ENCODE measurements at places on chromosomes 11 and 22.

DNA sequence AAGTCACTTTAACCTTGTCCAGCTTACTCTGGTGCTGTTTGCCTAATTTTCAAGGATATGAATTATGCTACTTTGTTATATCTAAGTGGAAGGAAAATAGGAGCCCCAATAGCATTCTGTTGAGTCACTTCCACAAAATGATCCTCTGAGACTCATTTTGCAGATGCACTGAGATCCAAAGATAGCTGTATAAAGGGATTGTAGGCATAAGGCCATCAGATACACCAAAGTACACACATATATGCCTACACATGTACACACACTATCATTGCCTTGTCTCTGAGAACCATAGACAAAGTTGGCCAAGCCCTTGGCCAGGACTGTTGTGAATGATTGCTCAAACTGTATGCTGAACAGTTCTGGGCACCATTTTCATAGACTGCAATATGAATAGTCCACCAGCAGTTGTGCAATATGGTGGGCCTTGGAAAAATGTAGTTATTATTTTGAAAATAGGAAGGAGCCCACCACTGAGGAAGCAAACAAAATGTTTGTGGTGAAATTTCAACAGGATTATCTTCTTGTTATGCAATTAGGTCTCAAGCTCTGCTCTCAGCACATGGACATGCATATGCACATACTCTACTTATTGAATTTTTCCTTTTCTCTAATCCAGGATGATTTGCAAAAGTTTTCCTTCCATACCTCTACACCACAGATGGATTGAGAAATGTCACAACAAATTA lies 186.0 kb upstream of the CTSC start:
- DNase-seq: no peak

DNA sequence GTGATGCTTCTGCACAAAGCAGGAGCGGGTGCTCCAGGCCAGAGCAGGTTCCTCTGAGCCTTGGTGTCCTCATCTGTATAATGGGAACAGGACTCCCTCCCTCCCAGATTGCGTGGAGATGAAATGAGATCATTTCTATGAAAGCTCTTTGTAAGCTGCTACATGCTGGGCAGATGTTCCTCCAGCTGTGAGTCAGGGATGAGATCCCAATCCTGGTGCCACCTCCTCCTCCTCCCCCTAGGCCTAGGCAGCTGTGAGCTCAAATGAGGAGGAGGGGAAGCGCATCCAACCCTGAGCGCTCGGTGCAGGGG lies 7.0 kb upstream of the CABP2 start:
- DNase-seq: no peak

- DNase-seq: no peak
Observed at GRCh38 chr11:123253911-123254310, 58.9 kb upstream of the CLMP start.

- DNase-seq: no peak
Observed at GRCh38 chr11:95359756-95360155, 128.8 kb upstream of the SESN3 start.

DNA sequence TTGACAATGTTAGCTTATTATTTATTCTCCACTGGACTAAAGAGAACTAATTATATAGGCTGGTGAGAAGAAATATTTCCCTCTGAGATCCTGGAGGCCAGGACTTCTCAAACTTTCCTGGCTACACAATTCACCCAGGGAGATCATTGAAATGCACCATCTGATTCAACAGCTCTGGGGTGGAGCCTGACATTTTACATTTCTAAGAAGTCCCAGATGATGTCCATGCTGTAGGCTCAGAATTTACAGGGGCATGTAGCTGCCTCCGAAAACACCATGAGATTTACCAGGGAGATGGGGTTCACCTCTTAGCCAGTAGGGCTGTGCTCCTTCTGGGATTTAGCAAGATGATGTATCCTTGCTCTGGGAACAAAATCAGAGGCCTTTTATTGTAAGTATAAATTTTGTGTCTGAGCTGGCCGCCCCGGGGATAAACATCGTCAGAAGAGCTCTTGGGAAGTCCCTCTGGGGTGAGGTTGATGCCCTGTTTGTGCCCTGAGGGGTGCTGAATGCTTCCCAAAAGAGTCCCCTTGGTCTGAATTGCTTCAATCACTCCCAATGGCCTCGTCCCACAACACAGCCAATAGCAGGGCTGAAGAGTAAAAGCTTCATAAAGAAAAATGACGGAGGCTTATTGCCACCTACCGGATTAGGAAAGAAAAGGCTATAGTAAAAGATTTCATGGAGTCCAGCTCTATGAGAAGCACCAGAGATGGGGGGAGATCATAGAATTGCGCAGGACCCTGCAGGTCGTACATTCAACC lies 33.4 kb upstream of the API5 start:
- no peak for DNase-seq

DNA sequence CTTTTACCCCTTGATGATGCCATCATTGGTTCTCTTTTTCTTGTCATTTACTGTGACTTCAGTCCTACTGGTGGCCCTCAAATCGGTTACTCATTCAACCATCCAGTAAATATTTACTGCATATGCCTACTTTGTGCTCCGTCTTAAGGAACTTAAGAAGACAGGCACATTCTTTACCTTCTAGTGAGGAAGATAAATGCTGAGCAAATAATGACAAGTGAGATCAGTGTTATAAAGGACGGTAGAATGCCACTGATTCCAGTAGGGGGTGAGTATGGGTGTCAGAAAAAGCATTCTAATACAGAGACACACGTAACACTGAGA lies 1.6 kb downstream of the ANKRD42 start:
- no peak for DNase-seq

DNA sequence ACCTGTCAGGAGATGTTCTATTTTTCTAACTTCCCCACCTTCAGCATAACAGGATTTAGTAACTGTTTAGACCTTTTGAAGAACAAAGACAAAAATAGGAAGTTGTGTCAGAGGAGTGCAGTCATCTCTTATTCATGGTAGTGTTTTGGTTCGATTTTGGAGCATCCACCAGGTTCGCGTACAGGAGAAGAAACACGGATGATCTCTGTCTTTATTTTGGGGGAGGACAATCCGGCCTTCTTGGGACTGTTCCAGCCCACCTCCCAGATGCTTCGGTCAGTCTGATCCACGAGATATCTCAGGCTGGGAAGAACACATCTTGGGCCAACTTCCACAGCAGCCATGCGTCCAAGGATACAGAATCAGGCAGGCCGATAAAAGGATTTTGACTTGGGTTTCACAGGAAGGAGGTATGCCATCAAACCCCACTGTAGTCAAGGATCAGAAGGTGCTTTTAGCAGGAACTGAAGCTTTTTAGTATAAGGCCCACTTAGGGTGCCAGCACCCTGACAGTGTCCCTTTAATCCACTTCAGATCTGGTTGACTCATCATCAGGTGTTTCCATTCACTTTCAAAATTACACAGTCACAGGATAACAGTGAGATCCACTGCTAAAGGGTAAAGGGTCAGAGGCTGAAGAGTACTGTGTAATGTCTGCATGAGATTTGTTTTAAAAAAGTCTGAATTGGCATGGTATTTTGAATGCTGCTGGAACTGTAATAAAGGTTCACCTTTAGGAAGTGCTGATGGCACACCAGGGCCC lies 16.5 kb downstream of the PATZ1 start:
- DNase-seq: no peak

DNA sequence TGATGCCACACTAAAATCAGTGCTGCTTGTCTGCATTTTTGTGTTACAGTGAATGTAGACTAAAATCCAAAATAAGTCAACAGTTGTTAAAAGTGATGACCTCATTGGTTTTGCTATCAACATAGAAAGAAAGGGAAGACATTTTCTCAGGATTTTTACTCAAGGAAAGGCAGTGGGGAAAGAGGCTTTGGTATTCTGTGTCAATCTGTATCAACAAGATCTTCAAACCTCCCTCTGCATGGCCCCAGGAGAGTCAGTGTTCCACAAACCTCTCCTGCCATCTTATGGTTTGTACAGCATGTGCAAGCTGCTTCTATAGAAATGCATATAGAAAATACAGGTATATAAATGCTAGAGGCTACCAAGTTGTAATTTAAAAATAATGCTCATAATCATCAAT lies 13.8 kb upstream of the OR51M1 start:
- no peak for DNase-seq

- no peak for DNase-seq
Observed at GRCh38 chr11:35862666-35863065, 81.2 kb upstream of the LDLRAD3 start.

DNA sequence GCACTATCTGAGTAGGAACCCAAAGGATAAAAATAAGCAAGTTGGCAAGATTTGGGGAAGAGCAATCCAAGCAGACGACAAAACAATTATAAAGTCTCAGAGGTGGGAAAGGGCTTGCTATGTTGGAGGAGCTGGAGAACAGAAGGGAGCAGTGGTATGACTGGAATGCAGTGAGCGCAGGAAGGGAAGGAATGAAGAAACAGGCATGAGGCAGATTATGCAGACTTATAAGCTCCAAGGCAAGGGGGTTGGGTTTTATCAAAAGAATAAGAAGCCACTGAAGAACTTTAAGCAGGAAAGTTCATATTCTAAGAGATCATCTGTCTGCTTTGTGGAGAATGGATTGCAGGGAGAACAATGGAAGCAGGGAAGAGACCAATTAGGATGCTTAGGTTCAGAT lies 31.7 kb downstream of the PGM2L1 start:
- DNase-seq: no peak

DNA sequence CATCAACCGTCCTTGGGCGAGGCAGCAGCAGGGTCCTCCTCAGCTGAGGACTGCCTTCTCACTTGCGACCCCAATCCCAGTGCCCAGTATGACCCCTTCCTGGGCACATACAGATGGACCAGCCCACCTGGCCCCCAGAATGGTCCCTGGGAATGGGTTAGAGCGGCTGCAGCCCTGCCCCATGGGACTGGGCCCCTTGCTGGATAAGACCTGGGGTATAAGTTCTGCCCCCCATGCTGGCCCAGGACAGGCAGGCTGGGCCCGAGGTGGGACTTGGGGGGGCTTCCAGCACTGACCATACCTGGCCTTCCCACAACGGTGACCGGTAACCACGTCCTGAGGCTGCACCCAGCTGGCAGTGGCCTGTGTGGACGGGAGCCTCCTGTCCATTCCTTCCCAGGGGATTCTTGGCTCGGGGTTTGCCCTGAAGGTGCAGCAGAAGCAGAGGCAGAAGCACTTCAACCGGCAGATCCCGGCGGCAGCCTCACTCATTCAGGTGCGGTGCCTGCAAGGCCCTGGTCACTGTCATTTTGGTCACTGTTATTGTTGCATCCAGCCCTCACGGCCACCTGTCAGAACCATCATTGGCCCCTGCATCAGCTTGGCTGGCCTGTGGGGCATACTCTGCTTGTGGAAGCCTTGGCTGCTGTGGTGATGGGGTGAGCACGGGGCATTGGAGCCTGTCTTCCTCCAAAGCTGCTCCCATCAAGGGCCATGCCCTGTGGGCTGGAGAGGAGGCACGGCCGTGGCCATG lies 114.8 kb downstream of the KCNQ1OT1 start:
- no peak for DNase-seq

DNA sequence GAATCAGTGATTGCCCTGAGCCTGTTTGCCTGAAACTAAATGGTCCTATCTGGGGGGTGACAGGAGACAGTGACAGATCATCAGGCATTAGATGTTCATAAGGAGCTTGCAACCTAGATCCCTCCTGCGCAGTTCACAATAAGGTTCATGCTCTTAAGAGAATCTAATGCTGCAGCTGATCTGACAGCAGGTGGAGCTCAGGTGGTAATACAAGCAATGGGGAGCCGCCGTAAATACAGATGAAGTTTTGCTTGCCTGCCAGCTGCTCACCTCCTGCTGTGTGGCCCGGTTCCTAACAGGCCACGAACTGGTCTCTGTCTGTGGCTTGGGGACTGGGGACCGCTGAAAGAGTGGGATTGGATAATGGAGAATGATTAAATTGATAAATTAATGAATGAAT lies 14.0 kb downstream of the NOX4 start:
- DNase-seq: no peak

- no peak for DNase-seq
Observed at GRCh38 chr11:128052912-128053641, 534.3 kb downstream of the ETS1 start.

DNA sequence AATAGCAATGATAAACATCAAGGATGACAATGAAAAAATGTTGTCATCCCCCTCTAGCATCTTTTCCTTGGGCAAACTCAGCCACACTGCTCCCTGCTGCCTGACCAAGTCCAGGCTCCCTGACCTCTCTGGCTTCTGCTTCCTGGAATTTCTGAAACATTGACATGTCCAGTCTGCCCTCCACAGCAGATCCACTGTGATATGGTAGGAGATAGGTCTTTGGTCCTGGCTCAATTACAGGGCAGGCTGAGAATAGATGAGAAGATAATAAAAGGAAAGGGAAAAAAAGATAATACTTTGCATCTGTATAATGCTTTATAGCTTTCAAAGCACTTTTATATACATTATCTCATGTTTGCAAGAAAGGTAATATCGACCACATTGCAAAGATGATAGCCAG lies 417.7 kb downstream of the BUD13 start:
- DNase-seq: no peak
